Stimulated activated CD8-positive, alpha-beta memory T cell treated with anti-CD3 and anti-CD28 coated beads, Interleukin-4, amount 100 ng/mL, for 1 hour (primary cell): ENCODE measurements at places on chromosomes 6 and 20.

GRCh38 chr6:36814249-36814648 is 25.0 kb downstream of the CPNE5 start:
- DNase-seq: no peak

- peak; percentile 90 for DNase-seq
Measured at GRCh38 chr6:30212865-30213666, at the start of gene TRIM26. TSS of gene TRIM26 (minus strand) at chr6:30213406. CDS start at chr6:30199103, 14,303 bp downstream.

DNA sequence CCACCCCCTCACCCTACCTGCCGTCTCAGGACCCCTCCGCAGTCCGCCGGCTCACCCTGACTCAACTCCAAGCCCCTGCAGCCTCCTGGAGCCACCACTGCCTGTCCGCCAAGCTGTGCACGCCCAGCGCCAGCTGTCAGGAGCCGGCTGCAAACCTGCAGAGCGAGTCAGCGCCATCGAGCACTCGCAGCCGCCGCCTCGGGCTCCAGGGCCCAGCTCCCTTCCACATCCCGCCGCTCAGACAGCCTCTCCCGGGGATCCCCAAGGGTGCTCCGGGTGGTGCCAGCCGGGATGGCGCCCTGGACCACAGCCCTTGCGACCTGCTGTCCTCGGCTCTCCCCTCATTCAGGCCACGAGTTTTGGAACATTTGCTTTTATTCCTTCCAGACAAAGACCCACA is 4.3 kb downstream of the TNNC2 start:
- DNase-seq: no peak

DNA sequence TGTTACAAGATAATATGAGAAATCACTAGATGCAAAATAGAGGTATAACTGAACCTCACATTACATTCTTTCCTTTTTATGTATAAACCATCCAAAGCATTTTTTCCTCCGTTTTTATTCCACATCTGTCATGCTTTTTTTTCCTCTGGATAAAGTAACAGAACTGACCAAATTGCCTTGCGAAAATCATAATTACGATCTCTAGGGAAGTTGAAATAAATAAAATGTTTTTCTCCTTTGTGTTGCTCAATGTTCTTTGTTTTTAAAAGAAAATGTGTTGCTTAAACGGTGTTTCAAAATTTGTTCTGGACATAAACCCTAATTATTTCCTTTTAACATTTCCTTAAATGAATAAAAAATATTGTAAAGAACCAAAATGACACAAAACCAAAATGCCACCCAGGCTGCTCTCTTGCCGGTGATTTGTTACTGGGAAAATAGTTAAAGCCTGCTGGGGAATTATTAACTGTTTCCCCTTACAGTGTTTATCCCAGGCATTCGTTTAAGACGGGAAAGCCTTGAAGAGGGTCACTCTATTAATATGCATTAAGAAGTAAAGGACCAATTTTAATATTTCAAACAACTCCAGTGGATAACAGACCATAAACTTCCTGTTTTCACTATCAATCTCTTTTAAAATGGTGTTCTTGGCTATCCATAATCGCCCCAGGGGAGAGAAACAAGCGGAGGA is 1.7 kb upstream of the ADGRB3 start:
- no peak for DNase-seq

- no peak for DNase-seq
Measured at GRCh38 chr6:136007345-136007744, 155.8 kb downstream of the PDE7B start.

- no peak for DNase-seq
Measured at GRCh38 chr6:44432726-44433125, 45.2 kb downstream of the CDC5L start.

GRCh38 chr20:64082126-64082731 is 2.0 kb downstream of the LKAAEAR1 start:
- no peak for DNase-seq

DNA sequence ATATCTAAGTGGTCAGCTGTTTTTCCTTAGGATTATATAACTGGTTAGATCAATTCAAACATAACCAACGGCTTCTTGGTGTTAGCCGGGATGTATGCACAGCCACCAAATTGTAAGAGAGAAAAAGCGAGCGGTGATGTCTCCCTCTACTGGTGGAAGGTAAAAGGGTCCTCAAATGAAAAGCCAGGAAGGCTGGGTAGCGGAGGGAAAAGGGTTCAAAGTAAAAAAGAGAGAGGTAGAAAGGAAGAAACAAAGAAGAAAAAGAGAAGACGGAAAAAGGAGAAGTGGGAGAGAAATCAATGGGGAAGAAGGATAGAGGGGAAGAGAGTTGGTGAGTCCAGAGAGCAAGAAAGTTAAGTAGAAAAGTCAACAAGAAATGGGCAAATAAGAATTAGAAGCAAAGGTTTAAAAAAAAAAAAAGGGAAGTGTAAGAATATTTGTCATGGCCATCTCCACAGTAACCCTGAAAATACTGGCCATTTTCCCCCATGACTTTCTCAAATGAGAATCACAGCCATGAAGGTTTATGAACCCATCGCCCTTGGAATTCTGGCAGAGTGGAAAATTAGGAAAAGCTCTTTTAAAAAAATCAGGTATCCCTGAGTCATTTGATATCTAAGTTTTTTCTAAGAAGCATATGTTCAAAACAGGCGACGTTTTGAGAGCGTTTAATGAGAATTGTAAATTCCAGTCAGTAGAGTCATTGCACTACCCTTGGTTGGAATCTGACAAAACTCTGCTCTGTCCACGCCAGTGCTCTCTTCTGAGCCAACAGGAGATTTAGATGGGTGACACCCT is 155.6 kb upstream of the SNX9 start:
- DNase-seq: peak; percentile 33

GRCh38 chr6:132961610-132962009 is 147.2 kb downstream of the RPS12 start:
- no peak for DNase-seq

DNA sequence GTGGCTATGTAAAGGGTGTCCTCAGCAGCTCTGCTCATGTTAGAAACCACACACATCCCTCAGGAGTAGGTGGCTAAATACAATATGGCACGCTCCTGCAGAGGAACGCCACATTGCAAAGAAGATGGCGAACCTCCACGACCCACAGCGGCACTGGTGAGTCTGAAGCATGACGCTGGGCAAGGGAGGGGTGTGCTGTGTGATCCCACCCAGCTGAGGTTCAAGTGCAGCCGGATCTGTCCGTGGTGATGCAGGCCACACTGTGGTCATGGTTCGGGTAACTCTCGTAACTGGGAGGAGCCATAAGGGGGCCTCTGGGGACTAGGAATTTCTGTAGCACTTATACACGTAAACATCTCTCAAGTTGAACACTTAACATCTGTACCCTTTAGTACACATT is 23.4 kb upstream of the APMAP start:
- no peak for DNase-seq

- no peak for DNase-seq
Measured at GRCh38 chr6:1686117-1687098, 76.7 kb downstream of the FOXC1 start.

DNA sequence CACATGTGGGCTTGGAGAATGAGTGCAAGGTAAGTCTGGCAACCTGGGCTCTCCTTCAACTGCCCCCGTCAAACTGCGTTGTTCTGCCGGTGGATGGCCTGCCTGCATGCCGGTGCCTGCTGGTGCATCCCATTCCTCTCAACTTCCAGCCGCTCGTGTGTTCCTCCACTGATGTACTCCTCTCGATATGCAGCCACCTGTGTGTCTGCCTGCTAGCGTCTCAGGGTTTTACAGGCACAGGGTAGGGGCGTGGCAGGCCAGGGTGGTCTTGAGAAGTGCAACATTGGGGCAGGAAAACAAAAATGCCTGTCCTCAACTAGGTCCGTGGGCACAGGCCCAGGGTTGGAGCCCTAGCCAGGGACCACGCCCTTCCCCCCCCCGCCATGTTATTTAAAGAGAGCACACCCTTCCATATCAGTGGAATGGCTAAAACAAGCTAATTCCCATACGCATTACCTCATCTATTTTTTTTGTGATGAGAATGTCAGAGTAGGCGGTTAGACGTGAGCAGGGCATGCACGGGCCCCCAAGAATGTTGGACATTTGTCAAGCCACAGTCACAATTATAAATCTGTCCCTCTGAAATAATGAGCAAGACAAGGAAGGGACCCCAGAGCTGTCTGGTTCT is 33.2 kb downstream of the SERPINB6 start:
- no peak for DNase-seq

GRCh38 chr6:15101130-15101529 is 144.7 kb upstream of the JARID2 start:
- DNase-seq: no peak

- DNase-seq: no peak
Measured at GRCh38 chr6:88572449-88573139, 390.8 kb downstream of the RNGTT start.

DNA sequence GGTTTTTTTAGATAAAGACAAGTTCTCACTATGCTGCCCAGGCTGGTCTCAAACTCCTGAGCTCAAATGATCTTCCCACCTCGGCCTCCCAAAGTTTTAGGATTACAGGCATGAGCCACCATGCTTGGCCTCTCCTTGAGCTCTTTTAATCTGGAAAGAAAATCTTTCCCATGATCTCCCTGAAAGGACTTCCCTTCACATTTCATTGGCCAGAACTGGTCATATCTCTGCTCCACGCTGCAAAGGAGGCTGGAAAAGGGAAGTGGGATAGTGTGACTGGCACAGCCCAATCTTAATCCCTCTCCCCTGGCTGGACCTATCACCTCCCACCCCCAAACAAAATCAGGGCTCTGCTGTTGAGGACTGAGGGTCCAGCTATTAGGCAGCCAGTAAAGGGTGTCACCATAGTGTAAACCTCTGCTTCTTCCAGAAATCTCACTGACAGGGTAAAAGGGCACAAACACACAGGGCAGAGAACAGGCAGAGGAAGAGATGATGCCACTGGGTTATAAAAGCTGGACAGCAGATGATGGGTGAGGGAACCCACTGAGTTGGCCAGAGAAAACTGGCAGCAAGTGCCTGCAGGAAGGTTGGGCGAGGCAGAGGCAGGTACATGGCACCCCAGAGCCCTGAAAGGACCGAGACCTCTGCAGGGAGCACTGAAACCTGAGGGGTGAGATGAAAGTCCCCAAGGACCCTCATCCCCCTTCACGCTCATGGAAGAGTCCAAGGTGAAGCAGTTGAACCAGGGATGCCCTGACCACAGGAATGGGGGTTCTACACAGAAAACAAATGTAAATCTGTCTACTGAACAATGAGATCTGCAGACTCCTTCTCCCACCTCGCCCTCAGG is 83.1 kb upstream of the PTPN1 start:
- no peak for DNase-seq

- no peak for DNase-seq
Measured at GRCh38 chr6:99739526-99739925, 132.9 kb downstream of the PRDM13 start.

- no peak for DNase-seq
Measured at GRCh38 chr6:22334778-22335177, 37.9 kb upstream of the PRL start.

DNA sequence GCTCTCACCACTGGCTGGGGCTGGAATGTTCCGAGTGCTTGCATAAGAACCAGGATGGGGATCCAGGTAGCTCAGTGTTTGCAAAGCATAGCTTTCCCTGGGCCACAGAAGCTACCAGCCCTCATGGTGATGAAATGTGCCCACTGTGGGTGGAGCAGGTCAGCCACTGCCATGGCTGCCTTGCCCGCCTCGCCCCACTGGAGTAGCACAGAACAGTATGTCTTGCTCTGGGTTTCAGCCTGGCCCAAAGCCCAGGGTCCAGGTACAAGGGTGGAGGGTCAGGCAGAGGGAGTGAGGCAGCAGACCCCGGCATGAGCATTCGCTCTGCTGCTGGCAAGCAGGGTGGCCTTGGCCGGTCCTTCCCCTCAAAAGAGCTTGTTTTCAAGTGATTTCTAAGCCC is 34.7 kb downstream of the KCNK17 start:
- DNase-seq: no peak

GRCh38 chr6:90368001-90368400 is 71.4 kb upstream of the BACH2 start:
- no peak for DNase-seq

- DNase-seq: no peak
Measured at GRCh38 chr6:143149771-143150170, 89.1 kb downstream of the AIG1 start.

DNA sequence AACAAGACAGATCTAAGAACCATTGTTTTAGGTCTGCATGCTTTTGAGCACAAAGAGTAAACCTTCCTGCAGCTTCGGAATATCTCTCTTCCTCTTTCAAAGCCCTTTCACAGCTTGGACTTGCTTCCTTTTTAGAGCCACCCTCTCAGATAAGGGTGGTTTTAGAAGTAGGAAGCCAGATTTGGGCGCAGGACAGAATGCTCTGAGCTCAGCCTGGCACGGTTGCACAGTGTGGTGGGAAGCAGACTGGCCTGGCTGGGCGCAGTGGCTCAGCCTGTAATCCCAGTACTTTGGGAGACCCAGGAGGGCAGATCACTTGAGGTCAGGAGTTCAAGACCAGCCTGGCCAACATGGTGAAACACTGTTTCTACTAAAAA is 35.6 kb upstream of the PNRC1 start:
- no peak for DNase-seq

DNA sequence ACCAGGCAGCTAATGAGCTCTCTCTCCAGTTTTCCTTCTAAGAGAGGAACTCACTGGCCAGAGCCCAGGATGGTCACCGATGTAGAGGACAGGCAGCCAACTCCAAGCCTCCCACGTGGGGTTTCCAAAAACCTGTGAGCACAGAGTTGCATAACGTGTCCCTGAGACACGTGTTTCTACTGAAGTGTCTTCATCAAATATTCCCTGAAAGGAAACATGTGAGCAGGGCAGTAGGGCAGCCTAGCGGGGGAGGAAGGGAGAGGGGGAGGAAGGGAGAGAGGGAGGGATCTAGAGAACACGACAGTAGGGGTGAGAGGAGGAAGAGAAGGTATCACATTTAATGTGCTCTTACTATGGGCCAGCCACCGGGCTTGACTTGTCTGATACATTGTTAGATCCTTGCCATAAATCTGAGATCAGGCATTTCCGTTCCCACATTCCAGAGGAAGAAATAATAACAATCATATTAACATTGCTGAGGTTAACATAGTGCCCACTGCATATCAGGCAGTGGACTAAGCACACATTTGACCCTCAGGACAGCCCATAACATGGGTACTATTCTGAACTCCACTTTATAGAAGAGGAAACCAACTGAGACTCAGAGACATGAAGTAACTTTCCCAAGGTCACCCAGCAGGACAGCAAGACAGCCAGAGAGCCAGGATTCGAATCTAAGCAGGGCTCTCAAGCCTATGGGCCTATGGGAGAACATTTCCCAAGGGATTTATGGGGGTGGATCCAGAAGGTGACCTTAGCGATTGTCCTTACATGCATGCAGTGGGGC is 4.5 kb upstream of the SYS1 start:
- no peak for DNase-seq

DNA sequence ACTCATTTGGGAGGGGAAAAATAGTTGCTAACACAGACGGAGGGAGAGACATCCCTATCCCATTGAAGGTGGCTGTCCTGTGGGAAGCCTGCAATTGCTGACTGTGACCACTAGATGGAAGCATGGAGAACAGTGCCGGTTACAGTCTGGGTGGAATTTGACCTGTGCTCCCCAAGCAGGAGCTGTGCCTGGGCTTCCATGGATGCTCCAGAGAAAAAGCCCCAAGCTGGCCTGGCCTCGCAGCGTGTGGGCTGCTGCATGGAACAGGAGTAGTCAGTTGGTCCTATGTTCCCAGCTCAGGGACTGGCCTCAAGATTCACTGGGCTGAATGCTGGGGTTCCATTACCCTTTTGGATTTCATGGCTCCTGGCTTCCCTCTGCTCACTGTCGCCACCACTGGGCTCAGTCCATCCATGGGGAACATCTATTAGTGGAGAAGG is 116.3 kb upstream of the CHD6 start:
- DNase-seq: no peak
